ENCODE measurements at places on chromosomes 12 and 14.

GRCh38 chr12:60926256-60926655 lies 1330.4 kb downstream of the SLC16A7 start:
- DNase-seq = no peak

DNA sequence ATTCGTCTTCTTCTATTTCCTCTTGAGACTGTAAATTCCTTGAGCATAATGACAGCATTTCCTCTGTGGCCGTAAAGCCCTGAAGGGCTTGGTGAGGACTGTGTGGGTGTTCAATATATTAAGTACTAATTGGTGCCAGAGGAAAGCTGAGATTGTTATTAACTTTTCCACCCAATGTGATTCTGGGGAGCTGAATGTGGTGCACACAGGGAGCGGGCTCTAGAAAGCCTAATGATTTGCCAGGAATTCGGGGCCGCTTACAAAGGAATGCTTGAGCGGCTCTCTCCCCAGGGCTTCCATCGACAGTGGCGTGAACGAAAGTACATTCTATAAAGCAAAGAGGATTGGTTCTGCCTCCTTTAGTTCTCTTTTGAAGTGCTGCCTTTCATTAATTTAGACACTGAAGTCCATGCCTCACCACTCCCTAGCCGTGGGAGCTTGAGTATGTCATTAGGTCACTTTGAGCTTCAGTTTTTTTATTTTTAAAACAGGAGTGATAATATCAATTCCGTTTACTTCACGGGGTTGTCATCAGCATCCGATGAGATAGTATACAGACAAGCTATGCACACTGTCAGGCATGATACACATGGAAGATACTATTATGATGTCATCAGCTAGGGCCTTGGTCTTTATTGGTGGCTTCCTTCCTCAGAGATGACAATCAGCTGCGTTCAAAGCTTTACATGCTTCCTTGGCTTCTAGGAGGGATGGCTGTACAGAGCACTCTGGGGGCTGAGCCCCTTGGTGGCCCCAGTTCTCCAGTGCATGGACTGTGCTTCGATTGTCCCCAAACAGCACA lies 11.0 kb upstream of the GSG1 start:
- no peak for DNase-seq

DNA sequence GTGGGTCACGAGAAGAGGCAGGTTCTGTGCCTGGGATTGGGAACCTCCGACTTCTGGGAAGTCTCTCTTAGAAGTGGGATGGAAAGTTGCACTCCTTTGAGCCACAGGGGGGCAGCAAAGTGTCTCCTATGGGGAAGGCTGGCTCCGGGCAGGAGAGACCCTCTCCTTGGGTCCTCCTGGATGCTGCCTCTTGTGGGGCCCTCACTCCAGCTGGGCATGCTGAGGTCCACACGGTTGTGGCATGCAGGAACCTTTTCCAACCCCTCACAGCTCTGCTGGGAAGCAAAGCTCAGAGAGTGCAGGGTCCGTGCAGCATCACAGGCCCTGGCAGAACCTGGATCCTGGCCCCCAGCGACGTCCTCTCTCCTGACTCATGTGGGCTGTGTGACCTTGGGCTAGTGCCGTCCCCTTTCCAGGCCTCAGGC lies 17.4 kb downstream of the SDSL start:
- DNase-seq = no peak

DNA sequence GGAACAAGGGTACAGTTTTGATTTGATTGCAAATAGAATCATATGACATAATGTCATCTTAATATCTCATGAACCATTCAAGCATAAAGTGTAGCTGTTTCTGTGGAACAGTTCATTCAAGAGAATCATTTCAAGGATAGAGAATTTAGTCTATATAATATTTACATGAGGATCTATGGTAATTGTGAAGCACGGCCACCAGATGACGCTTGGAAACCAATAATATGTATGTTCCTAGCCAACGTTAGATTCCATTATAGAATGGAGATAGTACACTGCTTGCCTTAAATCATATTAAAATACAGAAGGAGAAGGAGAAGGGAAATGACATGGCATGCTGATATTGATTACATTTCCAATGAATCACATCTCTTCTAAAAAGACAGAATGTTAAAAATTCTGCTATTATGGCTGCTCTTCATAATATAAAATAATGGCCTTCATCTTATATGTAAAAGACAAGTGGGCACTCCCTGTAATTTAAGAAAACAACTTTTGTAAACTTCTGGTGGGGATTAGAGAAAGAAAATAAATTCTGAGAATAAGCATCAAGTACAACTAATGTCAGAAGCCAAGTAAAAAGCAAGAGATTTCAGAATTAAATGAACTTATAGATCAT lies 351.0 kb downstream of the NAV3 start:
- no peak for DNase-seq

- no peak for DNase-seq
Observed at GRCh38 chr12:66164349-66164821, 5.4 kb downstream of the TMBIM4 start.

GRCh38 chr14:31449971-31450610 lies 7.2 kb downstream of the DTD2 start:
- no peak for DNase-seq

DNA sequence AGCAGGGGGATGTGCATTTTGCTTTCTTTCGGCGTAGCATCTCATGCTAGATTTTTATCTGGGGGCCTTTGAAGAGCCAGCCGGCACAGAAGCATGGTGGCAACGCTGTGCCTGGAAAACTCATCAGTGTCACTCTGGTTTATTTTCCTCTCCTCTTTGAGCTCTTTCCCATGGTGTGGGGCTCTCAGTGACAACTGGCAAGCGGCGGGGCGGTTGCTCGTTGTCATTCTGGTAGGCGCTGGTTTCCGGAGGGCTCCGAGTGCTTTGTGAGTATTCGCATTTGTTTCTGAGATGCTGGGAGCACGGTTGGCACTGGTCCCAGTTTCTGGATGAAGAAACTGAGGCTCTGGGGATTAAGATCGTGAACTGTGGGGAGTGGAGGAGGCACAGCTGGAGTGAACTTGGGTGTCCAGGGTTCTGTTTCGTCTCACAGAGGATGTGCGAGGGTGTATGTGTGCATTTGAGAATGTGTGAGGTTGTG lies 23.3 kb downstream of the TPCN1 start:
- no peak for DNase-seq

DNA sequence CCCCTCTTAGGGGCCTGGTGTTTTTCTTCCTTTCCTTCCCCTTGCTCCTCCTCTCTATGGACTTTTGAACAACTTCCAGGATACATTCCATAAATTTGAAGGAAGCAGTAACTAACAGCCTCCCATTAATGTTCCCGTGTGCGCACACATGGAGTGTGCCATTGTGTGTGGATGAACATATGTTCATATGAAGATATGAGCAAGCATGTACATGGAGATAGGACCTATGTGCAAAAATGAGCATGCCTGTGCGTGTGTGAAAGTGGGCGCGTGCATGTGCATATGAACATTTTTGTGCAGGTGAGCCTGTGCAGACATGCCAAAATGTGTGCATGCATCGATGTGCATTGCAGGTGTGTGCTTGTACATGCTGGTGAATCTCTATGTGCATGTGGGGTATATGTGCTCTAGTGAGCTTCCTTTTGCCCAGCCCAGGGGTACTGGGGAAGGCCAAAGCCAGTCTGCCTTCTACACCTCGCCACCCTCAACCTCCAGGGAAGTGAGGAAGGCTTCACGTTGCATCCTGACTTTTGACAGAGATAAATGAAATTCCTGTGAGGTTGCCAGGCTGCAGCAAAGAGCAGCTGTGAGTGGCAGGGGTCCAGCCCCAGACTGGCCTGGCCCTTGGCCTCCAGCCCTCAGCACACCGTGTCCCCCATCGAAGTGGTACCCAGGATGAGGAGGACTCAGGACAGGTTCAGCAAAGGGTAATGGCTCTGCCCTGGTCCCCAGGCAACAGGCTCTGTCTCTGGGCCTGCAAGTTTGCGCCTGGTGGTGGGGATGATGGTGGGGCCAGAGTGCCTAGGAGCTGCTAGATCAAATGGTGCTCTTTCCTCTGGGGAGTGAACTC lies 21.1 kb upstream of the PGF start:
- DNase-seq = no peak

DNA sequence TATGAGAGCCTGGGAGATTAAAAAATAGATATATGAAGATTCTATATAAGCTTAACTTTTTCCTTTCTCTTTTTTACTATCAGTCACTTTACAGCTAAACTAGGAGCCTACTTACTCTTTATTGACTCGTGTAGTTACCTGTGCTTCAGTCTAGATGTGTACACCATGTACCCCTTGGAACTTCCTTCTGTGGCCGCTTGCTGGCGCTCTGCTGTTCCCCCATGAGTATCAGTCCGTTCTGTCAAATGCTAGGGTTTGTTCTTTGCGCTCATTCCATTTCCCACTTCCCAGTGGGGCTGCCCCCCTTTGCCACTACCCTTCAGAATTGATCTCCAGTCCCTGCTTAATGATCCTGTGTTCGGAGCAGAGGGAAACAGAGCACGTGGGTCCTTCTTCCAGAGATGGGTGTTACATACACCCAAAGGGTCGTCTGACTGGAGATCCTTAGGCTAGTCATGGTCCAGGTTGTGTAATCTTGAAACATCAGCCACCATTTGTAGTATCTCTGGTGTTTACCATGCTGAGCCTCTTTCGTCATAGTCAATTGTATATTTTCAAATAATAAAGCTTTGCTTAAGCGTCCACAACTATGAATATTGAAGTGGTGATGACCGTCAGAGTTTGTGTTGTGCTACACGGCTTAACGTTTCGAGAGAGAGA lies 160.0 kb downstream of the FBXL14 start:
- no peak for DNase-seq

- DNase-seq = no peak
Observed at GRCh38 chr12:121025442-121026226, 9.3 kb upstream of the C12orf43 start.

DNA sequence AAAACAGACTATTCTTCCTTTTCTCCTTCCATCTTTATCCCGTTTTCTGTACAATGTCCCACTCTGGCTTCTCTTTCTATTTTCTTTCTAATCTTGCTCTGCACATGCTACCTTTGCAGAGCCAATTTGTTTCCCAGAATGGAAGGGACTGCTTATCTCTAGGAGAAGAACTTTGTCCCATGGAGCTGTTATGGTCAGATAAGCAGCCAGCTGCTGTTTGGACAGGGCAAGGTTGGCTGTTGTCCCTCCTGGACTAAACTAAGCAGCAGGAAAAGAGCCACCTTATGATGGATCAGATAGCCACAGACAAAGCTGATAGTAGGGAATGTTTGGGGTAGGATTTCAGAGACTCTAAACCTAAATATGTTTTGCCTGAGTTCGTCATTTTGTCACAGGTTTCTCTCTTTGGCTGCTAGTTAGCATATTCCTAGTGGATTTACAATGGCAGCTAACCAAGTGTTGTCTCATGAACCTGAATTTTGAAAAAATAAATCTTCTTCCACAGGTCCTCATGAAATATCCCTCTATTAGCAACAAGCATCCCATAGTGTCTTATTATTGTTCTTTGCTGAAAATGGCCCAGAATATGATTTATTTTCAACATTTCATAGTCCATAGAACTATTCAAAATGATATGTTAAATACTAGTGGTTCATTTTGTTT lies 262.8 kb downstream of the SLC16A7 start:
- no peak for DNase-seq

GRCh38 chr14:27392153-27392552 lies 794.3 kb upstream of the NOVA1 start:
- DNase-seq = no peak

GRCh38 chr12:10715491-10715890 lies 7.6 kb downstream of the YBX3 start:
- no peak for DNase-seq

GRCh38 chr14:69240527-69241173 lies 19.3 kb upstream of the GALNT16 start:
- DNase-seq = no peak

GRCh38 chr12:11808931-11809330 lies 159.5 kb downstream of the ETV6 start:
- no peak for DNase-seq

GRCh38 chr14:92785667-92786426 lies 8.3 kb upstream of the GOLGA5 start:
- DNase-seq = no peak

DNA sequence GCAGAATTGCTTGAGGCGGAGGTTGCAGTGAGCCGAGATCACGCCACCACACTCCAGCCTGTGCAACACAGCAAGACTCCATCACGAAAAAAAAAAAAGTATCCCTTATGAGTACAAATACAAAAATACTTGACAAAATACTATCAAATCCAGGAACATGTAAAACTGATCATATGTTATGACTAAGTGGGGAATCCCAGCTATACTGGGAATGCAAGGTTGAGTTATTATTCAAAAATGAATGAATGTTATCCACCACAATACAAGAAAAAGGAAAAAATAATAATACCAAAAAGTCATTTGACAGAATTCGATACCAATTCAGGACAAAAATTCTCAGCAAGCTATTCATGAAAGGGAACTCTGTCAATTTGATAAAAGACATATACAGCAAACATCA lies 32.6 kb downstream of the MOK start:
- DNase-seq = no peak

GRCh38 chr14:58088961-58089360 lies 63.1 kb downstream of the ARMH4 start:
- no peak for DNase-seq

DNA sequence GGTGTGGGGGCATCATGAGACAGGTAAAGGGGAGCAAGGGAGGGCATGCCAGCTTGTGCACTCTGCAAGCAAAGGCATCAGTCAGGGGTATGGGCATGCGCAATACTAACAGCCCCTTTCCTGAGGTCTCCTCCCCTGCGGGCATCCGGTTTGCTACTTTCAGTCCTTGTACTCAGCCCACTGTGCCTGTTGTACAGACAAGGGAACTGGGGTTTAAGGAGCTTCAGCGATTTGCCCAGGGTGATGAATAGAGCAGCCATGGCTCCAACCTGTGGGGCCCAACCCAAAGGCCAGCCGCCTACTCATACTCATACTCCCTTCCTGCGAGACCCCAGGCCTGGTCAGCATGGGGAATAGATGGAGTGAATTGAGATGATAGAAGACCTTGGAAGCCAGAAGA lies 66.7 kb downstream of the GALNT16 start:
- DNase-seq = no peak

DNA sequence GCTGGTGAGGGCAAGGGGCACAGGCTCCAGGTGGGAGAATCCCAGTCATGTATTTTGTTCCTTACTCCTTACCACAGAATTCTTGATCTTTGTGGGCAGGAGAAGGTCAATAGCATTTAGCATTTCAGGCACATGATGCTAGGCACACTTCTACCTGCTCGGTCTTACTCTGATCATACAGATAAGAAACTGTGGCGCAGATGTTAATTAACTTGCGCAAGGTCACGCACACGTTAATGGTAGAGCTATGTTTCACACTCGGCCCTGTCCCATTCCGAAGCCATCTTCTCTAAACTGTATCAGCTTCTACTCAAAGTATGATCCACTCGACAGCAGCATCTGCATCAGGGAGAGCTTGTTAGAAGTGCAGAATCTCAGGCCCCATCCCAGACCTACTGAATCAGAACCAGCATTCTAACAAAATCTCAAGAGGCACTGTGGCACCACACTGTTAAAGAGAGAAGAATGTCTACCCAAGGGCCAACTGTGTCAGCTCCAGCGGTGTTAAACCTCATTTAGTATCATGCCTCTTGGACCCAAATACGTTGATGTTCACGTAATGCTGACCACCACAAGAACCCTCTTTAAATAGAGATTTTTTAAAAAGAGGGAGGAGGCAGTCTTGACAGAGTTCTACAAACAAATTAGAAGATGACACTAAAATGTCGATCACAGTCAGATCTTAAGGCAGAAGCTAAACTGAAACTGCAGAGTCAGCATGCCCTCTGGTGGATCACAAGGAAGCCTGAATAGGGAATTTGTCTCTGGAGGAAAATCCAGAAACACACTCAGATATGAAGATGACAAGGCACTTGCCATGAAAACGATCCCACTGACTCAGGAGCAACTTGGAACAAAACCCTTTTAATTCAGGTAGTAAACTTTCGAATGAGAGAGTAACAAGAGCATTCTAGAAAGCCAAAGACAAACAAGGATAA lies 7.3 kb downstream of the STXBP6 start:
- DNase-seq = no peak
